C1 segment of cervical spinal cord (tissue), 14 donors: ENCODE measurements at places on chromosomes 1 and 21.

- DNase-seq: peak; percentile 46
These were observed 125.1 kb upstream of the IPO9 start for GRCh38 chr1:201703621-201704438.

DNA sequence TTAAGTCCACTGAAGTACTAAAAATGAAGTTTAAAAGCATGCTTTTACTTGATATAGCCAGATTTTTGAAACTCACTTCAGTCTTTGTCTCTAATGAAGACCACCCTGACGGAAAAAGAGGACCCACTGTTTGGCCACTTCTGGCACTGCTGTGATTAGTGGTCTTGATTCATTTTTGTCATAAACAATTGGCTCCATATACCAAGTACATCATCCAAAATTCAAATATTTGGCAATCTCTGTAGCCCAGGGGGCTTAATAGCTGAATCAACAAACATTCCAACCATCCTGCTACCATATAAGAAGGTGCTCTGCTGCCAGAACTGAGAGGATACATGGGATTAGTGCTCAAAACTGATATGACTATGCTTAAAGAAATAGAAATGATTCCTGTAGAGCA lies 156.0 kb downstream of the COL24A1 start:
- DNase-seq: no peak

GRCh38 chr1:11595285-11595684 lies 58.9 kb downstream of the FBXO2 start:
- no peak for DNase-seq

GRCh38 chr1:181141431-181141910 lies 53.0 kb downstream of the IER5 start:
- DNase-seq: no peak

DNA sequence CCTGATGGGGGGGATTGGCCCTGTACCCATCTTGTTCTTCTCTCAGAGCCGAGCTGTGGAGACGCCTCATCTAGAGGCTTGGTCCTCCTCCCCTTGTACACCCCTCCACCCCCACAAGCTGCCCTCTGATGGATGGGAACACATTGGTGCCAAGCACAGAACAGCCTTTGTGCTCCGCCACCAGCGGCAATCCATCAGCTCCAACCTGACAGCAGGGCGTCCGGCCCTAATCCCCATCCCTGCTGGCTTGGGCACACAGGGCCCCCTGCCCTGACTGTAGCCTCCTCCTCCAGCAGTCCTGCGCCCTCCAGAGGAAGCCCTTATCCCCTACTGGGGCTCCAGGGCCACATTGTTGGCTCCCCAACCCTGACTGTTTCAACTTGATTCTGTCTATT lies 3.8 kb upstream of the MYOG start:
- DNase-seq: peak; percentile 26

GRCh38 chr1:116268211-116268610 lies 104.8 kb upstream of the ATP1A1 start:
- DNase-seq: peak; percentile 9

DNA sequence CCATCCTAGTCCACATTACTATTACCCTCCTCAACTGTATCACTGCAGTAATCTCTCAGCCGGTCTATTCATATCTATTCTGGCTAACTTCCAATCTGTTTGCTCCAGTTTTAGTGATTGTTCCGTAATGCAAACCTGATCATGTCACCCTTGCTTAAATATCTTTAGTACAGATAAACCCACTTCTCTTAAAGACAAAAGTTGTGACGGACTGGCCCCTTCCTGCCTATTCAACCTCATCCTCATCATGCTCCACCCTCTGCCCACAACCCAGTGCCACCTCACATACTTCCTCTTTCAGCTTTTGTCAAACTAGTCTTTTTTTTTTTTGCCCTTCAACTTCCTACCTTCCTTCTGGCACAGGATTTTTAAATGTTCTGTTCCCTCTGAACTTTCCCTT lies 2.8 kb upstream of the C1orf162 start:
- DNase-seq: no peak

DNA sequence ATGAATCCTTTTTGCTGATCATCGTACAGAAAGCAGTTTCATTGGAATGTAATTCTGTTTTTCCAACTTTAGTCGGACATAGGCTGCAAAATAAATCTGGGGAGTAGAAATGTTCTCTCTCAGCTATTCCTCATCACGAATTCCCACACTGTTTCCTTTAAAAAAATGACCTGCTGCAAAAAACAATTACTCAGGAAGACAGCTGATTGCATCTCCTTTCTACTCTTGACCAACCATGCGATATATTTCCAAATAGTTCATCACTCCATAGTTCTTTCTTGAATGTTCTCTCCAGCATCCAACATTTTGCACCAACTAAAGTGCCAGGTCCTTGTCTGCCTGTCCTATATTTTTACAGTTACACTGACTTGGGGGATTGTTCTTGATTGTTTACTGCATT lies 96.4 kb downstream of the S1PR1 start:
- no peak for DNase-seq

- no peak for DNase-seq
These were observed 63.0 kb downstream of the DISP1 start for GRCh38 chr1:222877854-222878253.

- DNase-seq: no peak
These were observed 15.5 kb upstream of the FAM131C start for GRCh38 chr1:16088996-16089395.

DNA sequence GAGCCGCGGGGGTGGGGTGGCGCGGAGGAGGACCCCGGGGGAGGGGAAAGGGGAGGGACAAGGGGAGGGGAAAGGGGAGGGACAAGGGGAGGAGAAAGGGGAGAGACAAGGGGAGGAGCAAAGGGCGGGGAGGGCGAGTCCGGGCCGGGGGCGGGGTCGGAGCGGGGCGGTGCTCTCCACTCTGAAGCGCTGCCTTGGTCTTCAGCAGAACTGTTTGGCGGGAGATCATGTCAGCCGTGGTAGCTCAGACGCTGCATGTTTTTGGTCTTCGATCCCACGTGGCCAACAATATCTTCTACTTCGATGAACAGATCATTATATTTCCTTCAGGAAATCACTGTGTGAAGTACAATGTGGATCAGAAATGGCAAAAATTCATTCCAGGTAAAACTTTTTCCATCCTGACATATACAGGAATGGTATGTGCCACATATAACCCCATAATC lies 420 bp downstream of the CFAP57 start:
- DNase-seq: peak; percentile 92

DNA sequence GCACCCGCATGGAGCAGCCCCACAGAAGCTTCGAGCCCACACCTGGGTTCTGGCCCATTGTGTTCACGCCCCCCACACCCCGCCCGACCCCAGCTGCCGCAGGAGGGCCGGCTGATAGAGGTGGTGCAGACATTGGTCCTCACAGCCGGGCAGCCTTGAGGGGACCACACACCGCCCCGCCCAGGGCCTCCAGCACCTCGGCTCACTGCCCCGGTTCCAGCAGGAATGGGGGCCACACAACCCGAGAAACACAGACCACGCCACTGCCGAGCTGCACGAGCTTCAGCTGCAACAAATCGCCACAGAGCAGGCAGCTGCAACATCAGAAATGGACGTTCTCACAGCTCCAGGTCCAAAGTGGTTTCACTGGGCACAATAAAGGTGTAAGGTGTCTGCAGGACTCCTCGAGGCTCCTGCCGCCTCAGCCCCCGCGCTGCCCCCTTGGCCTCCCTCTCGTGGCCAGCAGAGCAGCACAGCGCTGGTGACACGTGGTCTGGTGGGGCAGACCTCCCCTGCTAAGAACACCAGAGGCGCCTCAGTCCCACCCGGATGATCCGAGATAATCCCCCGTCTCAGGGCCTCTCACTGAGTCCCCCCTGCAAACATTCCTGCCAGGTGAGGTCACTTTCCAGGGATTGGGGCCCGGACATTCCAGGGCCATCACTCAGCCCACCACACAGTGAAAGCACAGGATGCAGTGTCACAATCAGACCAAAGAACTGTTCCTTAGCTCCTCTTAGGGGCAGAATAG lies 62.3 kb upstream of the ADARB1 start:
- DNase-seq: no peak
